ENCODE measurements at places on chromosomes 1 and 21.

DNA sequence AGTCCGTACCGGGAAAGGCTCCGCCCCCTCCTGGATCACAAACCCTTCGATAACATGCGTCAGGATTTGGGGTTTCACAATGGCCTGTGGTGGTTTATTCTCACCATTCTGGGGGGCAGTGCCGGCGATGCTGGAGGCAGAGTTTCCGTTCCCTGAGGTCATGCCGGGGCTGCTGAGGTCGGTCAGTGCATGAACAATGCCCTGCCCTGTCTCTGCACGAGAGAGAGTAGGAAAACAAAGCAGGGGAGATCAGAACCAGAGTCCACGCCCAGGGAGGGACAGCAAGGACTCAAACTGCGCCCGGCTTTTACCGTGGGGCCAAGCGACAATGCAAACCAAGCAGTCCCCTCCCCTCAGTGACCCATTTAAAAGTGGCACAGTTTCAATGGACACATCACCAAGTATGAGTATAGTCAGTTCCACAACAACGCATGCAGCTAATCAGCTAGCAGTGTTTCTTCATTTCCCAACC is 13.2 kb upstream of the A3GALT2 start:
- DNase-seq = no peak

DNA sequence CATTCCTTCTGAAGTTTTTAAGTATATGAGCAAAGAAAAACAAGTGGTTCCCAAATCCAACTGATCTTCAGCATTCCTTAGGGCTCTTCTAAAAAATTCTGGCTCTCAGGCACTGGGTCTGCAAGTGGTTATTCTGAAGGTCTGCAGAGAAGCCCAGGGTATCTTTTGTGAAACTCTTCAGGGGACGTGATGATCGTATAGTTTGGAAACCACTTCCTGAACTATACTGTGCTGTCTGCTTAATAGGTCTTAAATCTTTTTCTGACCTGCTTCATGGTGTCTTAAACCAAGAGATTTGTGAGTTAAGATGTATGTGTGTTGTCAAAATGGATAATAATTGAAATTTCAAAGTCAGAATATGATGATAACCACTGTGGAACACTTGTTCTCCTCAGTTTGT is 115.5 kb downstream of the LHX9 start:
- no peak for DNase-seq

DNA sequence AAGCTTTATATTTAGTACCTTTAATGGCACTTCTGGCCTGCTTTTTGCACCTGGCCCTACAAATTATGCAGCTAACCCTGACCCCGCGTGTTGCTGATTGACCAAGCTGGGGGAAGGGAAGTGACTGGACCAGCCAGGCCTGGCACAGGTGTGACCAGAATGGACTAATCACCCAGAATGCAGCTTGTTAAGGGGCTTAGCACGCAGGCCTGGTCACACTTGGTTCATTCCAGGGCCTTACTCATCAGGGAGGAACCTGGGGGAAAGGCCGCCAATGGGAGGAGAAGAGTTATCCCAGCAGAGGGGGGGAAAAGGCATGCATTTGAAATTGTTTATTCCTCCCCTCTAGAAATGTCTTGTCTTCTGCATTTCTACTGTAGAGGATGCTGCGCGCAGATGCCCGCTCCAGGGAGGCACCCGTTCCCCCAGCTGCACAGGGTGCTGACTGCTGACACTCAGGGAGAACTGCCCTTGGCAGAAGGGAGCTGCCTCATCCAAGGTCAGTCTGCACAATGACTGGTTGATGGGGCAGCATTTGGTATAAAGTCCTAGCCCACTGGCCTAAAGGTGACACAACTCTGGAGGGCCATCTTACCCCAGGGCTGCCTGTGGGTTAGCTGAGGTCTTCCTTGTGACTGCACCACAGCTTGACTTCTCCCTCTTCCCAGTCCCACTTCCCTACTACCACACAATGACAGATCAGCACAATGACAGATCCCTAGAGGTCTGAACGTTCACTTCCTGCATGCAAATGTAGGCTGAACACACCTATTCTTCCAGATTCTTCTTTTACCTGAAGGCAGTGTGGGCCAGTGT is 29.0 kb downstream of the DHCR24 start:
- DNase-seq = peak; percentile 84

DNA sequence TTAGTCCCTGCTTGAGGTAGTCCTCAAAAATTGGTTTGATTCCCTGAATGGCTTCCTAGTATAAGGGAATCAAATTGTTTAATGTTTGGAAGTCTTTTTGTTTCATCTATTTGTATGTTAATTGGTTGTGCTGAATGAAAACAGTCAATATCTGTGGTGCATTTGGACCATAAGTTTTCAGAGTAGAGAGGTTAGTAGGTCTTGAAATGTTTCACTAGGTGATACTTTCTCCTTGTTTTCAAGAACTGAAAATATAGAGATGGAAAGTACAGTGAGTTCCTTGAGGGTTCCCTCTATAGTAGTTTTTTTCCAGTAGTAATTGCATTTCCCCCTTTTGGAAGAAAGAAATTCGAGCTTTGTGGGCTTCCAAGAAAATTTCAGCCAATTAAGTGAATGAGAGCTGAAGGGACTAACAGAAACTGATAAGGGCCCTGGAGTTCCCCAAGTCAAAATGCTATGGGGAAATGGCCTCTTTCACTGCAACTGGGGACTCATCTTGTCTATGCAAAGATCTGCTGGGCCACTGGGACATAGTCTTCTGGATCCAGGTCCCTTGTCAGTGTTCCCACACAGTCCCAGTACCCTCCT is 18.6 kb upstream of the CEP350 start:
- no peak for DNase-seq

DNA sequence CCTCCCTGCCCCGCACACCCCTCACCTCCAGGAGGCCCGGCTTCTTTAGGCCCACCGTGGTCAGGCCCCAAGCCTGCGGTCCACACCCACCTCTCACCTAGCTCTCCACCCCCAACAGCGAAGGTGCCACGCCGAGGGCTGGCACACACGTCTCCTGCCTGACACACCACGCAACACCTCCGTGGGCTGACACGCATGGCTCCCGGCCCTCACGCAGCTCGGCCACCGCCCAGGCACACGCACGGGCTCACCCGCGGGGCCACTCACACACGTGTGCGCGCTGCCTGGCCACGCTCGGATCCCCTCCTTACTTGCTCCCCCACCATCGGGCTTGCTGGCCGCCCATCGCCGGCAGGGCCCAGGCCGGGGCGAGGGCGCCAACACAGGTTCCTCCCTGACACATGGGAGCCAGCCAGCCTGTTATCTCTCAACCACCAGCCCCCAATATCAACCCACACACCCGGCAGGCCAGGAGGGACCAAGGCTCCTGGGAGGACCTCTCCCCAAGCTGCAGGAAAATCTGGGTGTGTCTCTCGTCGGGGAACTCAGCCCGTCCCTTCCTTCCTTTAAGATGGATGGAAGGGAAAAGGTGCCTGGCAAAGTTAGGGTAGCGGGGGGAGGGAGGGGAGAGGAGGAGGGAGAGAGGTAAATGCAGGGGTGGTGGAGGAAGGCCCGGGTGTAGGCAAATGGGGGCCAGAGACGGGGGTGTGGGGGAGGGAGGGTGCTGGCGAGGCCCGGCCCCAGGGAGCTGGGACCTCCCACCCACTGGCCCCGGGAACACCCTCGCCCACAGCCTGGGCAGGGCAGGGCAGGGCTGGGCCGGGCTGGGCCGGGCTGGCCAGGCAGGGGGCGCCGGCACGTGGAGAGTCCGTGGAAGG is 546 bp downstream of the ELOVL1 start:
- DNase-seq = no peak

GRCh38 chr1:59026472-59026948 is 242.7 kb upstream of the JUN start:
- DNase-seq = peak; percentile 80

GRCh38 chr1:66464351-66464750 is 69.6 kb upstream of the SGIP1 start:
- DNase-seq = no peak

- no peak for DNase-seq
Measured at GRCh38 chr21:39553331-39553730, 59.4 kb upstream of the B3GALT5 start.
